ENCODE measurements at places on chromosomes 1 and 21.

- DNase-seq: no peak
Observed at GRCh38 chr1:12475947-12476346, 142.1 kb downstream of the DHRS3 start.

GRCh38 chr1:13675151-13675651, 24.8 kb upstream of the PRDM2 start:
- no peak for DNase-seq

- DNase-seq: no peak
Observed at GRCh38 chr1:223708651-223709268, 3.6 kb upstream of the CAPN2 start.

DNA sequence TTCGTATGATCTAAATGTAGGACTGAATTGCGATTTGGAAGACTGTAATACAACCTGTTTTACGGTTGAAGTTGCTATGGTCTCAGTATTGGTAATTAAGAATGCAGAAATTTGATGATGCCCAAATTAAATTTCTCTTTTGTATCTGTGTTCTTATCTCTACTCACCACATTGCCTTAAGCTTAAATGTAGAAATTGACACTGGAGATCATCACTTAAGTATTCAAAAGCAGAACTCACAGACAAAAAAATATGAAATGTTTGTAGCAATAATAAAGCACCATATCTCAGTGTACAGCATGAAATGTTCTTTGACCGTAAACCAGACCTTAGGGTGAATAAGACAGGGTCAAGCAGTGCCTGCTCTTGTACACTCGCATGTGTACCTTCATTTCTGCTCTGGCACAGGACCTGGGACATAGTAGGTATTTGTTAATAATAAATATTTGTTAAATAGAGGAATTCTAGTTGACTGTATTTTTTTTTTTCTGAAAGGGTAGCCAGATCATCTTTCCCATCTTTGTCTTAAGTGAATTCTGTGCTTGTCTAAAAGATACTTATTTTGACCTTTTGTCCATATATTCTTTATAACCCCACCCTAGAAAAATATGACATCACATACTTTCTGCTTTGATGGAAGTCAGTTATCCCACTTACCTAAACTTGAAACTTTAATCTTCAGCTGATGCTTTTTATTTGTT, 1.5 kb downstream of the CDC7 start:
- DNase-seq: no peak

All from HT1080 (cell line).